Motor neuron (in vitro differentiated cells): ENCODE measurements at places on chromosomes 6 and 20. TPM values are rescaled to one million over a fixed set of nuclear protein-coding genes. Genes with fewer than 3 reads are reported as not detected.

Gene TCF15
- 1.2 and 1.3 TPM in 2 replicates for total RNA-seq

DNA sequence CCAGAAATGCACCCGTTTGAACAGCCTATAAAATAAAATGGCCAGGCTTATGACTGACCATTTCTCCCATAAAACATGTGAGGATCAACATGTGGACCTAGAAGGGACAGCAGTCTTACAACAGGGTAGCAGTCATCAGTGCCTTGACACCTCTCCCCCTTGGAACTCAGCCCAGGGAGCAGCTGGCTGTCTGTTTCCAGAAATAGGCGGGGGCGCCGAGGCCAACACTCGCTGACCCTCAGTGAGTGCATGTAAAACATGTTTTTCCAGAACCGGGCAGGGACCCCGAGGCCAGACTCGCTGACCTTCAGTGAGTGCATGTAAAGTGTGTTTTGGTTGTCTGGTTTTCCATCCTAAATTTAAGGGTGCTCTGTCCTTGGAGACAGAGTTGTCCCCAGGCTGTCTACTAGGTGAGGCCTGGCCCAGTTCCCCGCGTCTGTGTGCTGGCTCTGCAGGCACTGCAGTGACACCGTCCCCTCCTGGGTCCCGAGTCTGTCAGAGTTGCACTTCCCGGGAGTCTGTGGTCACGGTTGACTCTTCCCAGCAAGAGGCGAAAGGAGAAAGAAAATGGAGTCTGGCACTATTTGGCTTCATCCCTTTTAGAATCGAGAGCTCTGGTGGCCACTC, 19.8 kb upstream of the ADRM1 start:
- ATAC-seq: no peak

GRCh38 chr6:42007286-42008137, 42.8 kb upstream of the TAF8 start:
- ATAC-seq: no peak

GRCh38 chr6:28807682-28808280, 116.0 kb downstream of the TRIM27 start:
- ATAC-seq: peak; percentile 59

GRCh38 chr6:134145786-134146185, 93.4 kb upstream of the SLC2A12 start:
- ATAC-seq: peak; percentile 62

- ATAC-seq: no peak
Measured at GRCh38 chr6:40358473-40359460, 228.4 kb downstream of the LRFN2 start.

DNA sequence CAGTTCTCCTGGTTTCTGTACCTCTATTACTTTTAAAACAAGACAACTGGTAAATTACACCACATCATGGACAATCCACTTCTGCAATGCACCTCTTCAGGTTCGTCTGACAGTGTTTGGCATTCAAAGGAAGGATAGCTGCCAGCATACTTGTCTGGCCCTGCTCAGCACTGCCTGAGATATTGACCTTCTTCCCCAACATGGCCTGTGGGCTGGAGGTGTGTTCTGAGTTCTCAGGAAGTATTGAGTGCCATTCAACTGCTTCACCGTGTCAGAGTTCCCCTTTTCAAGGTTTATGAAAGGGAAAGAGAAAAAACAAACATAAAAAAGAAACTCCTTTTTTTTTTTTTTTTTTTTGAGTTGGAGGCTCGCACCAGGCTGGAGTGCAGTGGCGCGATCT, 267.9 kb upstream of the SASH1 start:
- ATAC-seq: no peak

DNA sequence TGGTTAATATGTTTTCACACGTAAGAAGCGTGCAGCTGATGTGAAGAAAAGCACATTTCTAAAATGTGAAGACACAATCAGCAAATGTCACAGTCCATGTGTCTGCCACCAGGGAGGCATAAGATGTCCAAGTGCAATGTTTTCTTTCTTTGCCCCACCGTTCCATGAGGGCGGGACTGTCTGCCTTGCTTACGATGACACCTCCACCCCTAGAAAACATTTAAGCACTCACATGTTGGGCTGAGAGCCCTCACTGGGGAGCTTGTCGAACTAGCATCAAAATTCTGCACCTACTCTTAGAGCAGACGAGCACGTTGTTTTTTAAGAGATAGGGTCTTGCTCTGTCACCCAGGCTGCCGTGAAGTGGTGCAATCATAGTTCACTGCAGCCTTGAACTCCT, 57.6 kb downstream of the PSMG4 start:
- ATAC-seq: no peak

DNA sequence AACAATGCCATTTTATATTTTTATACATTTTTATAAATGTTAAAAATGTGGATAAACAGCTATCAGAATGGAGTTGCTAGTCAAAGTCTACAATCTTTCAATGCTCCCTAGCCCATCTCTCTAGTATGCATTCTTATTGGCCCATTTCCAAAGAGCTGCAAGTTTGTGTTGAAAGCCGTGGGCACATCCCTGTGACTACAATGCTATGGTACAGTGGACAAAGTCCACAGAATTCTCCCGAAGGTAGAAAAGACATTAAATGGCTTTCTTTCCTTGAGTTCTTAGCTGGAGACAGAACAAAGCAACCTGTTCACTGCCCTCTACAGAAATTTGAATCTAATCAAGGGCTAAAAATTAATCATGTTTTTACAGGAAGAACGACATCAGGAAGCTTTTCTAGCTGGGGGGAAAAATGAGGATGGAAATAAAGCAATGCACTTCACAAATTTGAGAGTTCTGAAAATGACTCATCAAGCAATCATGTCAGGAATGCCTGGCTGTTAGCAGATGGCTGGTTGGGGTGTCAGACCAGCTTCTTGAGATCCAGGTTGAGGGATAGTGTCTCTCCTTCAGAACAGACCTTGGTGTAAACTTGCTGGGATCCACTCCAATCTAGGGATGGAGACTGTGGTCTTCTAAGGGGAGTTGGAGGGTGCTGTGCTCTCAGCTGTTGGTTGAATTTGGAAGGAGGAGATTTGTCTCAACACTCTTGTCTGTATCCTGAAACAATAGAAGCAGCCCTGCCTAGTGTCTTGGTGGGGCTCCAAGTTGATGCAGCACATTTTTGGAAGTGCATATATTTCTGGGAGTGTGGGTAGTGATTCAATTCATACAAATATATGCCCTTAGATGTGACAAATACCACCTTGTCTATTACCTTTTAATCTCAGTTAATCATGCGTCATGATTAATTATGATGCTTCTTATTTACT, 143.4 kb upstream of the PHACTR1 start:
- ATAC-seq: no peak
